M059J (cell line): ENCODE measurements at places on chromosomes 4 and X. TPM values are rescaled to one million over a fixed set of nuclear protein-coding genes. Genes with fewer than 3 reads are reported as not detected.

The CENPVL2 gene
- total RNA-seq, result not detected in 2 replicates

The STATH gene
- not detected in 2 replicates for total RNA-seq

The FRG2 gene
- total RNA-seq, result 0.17 and 0.27 TPM in 2 replicates

- DNase-seq, result peak; percentile 15
Observed at GRCh38 chr4:154503598-154503997, 12.0 kb upstream of the DCHS2 start.

- DNase-seq, result no peak
Observed at GRCh38 chr4:12123707-12124106, 695.0 kb upstream of the HS3ST1 start.

DNA sequence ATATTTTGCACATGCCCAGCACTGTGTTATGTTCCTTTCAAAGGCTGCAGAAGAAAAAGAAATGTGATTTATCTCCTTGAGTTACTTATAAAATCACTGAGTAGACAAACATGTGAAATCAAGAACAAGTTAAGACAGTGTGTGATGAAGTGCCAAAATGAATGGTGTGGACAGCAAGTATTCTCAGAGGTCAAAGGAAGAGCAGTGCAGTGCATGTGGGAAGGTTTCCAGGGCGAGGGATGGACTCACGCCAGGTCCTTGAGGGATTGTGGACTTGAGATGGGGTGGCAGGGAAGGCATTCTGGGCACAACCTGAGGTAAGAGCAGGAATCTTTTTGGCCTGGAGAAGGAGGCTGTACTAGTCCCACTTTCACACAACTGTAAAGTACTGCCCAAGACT is 115.5 kb downstream of the FNIP2 start:
- DNase-seq, result peak; percentile 52

GRCh38 chr4:170805352-170805751 is 715.6 kb upstream of the AADAT start:
- DNase-seq, result no peak

The GABRG1 gene
- total RNA-seq, result not detected in 2 replicates
